ENCODE measurements at places on chromosomes 5 and 9. TPM values are rescaled to one million over a fixed set of nuclear protein-coding genes. Genes with fewer than 3 reads are reported as not detected.
A peak's percentile ranks its signal among the peaks of the same experiment; 100 is the strongest.

DNA sequence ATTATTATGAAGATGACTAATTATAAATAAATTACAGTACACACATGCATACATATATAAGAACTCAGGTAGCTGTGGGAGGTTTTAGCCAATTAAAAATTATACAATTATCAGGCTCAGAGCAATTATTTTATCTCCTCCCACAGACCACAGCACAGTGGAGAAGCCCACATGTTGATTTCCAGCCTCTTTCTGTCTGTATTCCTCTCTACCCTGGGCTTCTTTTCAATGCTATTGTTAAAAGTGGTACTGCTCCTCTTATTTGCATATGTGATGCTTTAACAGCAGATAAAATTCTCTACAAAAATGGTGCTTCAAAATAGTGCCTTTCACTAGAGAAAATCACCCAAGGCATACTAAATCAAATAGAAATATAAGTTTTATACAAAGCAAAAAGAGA is 218.7 kb downstream of the NFIB start:
- H3K4me3 ChIP-seq, result no peak overlapping the region

Gene PFN3
- total RNA-seq, result not detected

- no peak overlapping the region for H3K4me3 ChIP-seq
- H3K36me3 ChIP-seq, result no peaks in the 10 kb centered on the region
- DNase-seq, result no peak
- no peaks in the 10 kb centered on the region for H3K27me3 ChIP-seq
- H3K4me1 ChIP-seq, result no peaks in the 10 kb centered on the region
Observed at GRCh38 chr5:178328826-178329730, 96.5 kb upstream of the PHYKPL start.

Gene CAMLG
- total RNA-seq, result 24.6 TPM

DNA sequence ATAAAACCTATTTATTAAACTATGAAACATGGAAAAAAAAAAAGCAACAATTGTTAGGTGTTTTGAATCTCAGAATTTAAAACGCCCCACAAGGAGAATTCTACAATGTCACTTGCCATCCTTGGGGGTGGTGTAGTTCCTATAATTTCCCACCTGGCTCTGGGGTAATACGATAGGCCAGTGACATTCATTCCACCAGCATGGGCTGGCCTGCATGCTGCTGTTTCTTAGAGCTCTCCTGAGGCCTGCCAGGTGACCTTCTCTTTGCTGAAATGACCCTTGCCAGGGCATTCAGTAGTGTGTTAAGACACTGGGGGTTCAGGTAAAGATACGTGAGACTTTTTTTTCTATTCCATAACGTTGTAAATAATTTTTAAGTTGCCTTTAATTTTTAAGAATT is 10.0 kb upstream of the ARHGEF28 start:
- no peaks in the 10 kb centered on the region for H3K27me3 ChIP-seq
- no peak overlapping the region for H3K4me3 ChIP-seq
- H3K27ac ChIP-seq, result no peak overlapping the region
- no peaks in the 10 kb centered on the region for H3K4me1 ChIP-seq
- H3K36me3 ChIP-seq, result no peaks in the 10 kb centered on the region
- no peak for DNase-seq

DNA sequence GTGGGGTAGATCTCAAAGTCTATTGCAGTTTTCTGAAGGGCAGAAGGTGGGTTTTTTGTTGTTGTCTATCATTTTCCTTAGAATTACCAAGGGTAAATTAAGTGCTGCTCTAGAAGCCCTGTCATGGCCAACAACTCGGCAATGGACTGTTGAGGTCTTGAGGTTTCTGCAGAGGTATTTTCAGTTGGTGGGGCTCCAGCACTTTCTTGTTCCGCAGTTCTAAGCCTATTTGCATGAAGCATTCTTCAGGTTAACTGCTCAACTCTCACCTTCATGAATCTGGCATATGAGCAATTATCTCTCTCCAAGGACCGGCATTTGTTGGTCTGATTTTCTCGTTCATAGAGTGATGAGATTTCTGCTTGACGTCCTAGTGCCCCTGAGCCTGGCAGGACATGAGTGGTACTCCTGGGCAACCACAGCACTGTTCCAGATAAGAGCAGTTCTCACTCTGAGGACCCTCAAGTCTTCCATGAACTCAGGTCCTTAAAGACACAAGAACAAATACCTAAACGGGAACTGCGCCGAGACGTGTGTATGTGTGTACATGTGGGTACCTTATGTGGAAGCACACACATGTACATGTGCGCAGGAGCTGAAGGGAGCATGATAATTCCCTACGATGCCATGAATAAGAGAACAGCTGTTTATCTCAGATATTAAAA is 544.5 kb downstream of the CSNK1G3 start:
- H3K4me1 ChIP-seq, result no peaks in the 10 kb centered on the region
- no peak overlapping the region for H3K27ac ChIP-seq
- no peak for DNase-seq
- no peaks in the 10 kb centered on the region for H3K27me3 ChIP-seq
- H3K4me3 ChIP-seq, result no peak overlapping the region

GRCh38 chr5:108260858-108261170 is 121.1 kb downstream of the FBXL17 start:
- no peak overlapping the region for H3K4me3 ChIP-seq
- H3K36me3 ChIP-seq, result no peaks in the 10 kb centered on the region
- no peak for DNase-seq
- H3K27ac ChIP-seq, result no peak overlapping the region

- peak overlapping the region; percentile 67 for H3K27ac ChIP-seq
- H3K36me3 ChIP-seq, result peaks cover 15% of the 10 kb centered on the region
- DNase-seq, result no peak
- peaks cover 46% of the 10 kb centered on the region for H3K4me1 ChIP-seq
- H3K27me3 ChIP-seq, result no peaks in the 10 kb centered on the region
Observed at GRCh38 chr5:176529116-176529740, 8.0 kb downstream of the RNF44 start.

Measured in naive thymus-derived CD4-positive, alpha-beta T cell (primary cell).